ENCODE measurements at places on chromosomes 2 and 18. TPM values are rescaled to one million over a fixed set of nuclear protein-coding genes. Genes with fewer than 3 reads are reported as not detected.

- no peak for DNase-seq
Measured at GRCh38 chr2:105468582-105469042, 69.8 kb upstream of the FHL2 start.

GRCh38 chr18:61587865-61588264 is 254.6 kb downstream of the CDH20 start:
- no peak for DNase-seq

DNA sequence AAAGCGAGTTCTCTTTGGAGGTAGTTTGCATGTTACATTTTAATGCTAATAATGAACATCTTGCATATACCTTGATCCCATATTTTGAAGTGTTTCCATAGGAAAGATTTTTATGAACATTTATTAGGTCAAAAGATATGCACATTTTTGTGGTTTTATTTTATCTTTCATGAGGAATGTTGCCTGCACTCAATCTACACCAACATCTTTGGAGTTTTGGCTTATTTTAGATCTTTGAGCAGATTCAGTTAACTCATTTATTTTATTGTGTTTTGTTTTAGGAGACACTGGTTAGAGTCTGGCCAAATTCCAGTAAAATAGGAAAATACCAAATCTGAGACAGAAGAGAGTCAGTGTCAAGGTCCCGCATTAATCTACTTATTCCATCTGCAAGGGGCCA is 540.9 kb downstream of the RNF144A start:
- DNase-seq, result no peak

GPATCH11 gene
- polyA plus RNA-seq, result 12.4 TPM

FSIP2 gene
- 2.9 TPM for polyA plus RNA-seq

DNA sequence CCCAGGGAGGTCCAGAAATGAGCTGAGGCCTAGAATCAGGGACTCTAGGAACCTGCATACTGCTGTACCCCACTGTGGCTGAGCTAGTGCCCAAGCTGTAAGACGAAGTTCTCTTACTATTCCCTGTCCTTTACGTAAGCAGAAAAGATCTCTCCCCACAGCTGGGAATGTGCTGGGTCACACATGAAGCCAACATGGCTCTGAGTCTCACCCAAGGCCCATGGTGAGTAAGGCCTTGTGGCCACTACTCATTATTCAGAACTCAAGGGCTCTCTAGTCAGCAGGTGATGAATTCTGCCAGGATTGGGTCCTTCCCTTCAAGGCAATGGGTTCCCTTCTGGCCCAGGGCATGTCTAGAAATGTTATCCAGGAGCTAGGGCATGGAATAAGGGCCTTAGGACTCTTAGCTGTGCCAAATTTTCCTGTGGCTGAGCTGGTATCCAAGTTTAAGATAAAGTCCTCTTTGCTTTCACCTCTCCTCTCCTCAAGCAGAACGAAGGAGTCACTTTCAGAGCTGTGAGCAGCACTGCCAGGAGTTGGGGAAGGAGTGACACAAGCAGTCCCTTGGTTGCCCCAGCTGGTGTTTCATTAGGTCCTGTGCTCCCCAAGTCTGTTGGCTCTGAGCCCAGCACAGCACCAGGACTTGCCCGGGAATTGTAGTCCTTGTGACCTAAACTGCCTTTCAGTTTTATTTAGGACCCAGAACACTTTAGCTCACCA is 707.6 kb downstream of the SLC4A3 start:
- DNase-seq, result no peak

DNA sequence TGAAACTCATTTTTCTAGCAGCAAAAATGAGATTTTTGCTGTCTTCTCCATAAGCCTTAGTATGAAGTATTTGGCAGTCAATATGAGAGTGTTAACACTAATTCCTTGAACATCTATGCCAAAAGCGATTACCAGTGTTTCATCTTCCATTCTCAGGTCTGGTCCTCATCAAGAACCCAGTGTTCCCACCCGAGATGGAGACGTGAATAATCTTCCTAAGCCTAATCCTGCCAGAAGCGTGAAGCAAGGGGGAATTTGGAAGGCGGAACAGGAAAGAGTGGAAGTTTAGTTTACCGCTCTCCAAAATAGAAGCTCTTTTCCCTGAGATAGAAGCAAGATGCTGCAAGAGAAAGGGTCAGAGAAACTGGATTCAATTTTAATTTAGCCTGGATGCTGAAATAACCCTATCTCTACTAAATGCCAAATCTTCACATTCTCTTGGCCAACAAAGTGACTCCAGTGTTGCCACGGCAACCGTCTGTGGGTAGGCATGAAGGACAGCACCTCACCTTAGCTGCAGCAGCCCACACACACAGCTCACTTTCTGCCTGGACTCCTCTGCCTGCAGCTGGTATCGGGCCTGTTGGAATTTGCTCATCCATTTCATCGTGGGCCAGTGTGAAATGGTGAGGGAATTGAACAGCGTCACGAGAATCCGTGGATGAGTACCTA is 711.1 kb downstream of the CBLN2 start:
- DNase-seq, result no peak

- DNase-seq, result no peak
Measured at GRCh38 chr2:39932198-39932597, 153.1 kb upstream of the THUMPD2 start.

CHRND gene
- 5.9 TPM for polyA plus RNA-seq

Data from right lung (tissue), 10 donors.